A549 treated with Hydrocortisone at 1 μM for 4 hours (cell line): ENCODE measurements at places on chromosomes 6 and 20. TPM values are rescaled to one million over a fixed set of nuclear protein-coding genes. Genes with fewer than 3 reads are reported as not detected.

Gene IL17A
- not detected in 5 replicates for total RNA-seq

Gene SLC12A5
- total RNA-seq = 8.8 to 17.1 TPM (median 13.6 TPM) in 5 replicates

Gene TSPO2
- total RNA-seq = 0.15 TPM in 1 of 5 replicates, not detected in the others

Gene HNF4A
- total RNA-seq = 15.4 to 20.8 TPM (median 18.8 TPM) in 5 replicates

Gene C6orf141
- 7.8 to 10.1 TPM (median 9.2 TPM) in 5 replicates for total RNA-seq

Gene LHFPL5
- 0.09 to 0.15 TPM (median 0.12 TPM) in 3 of 5 replicates, not detected in the others for total RNA-seq

Gene VWA7
- 1.1 to 1.7 TPM (median 1.5 TPM) in 5 replicates for total RNA-seq

Gene CALHM5
- 0.03 to 0.09 TPM (median 0.06 TPM) in 5 replicates for total RNA-seq

Gene TMEM63B
- 13.6 to 15.7 TPM (median 15.6 TPM) in 5 replicates for total RNA-seq

Gene NOTCH4
- total RNA-seq = 0.57 to 0.80 TPM (median 0.75 TPM) in 5 replicates

Gene OXT
- not detected in 5 replicates for total RNA-seq

Gene FAM50B
- 4.9 to 6.3 TPM (median 6.0 TPM) in 5 replicates for total RNA-seq

Gene UBE2V1
- 102 to 135 TPM (median 107 TPM) in 5 replicates for total RNA-seq

Gene SERPINB6
- total RNA-seq = 130 to 138 TPM (median 133 TPM) in 5 replicates

Gene CALHM6
- total RNA-seq = not detected in 5 replicates

Gene POPDC3
- 21.9 to 23.9 TPM (median 23.1 TPM) in 5 replicates for total RNA-seq

Gene NUDT3
- 5.6 to 8.8 TPM (median 6.1 TPM) in 5 replicates for total RNA-seq

Gene GPLD1
- 0.71 to 1.4 TPM (median 1.1 TPM) in 5 replicates for total RNA-seq

Gene TMEM74B
- total RNA-seq = 2.5 to 4.5 TPM (median 3.4 TPM) in 5 replicates

Gene LY6G6C
- 0.13 to 0.18 TPM in 2 of 5 replicates, not detected in the others for total RNA-seq

Gene LTB
- 0.29 to 0.47 TPM (median 0.38 TPM) in 5 replicates for total RNA-seq

Gene CASS4
- total RNA-seq = 0.02 to 0.12 TPM in 2 of 5 replicates, not detected in the others

Gene FAM209B
- total RNA-seq = 0.32 to 0.92 TPM (median 0.60 TPM) in 4 of 5 replicates, not detected in the other

Gene AGER
- 1.2 to 2.3 TPM (median 1.6 TPM) in 5 replicates for total RNA-seq

Gene PDE10A
- 22.9 to 29.3 TPM (median 26.3 TPM) in 5 replicates for total RNA-seq

Gene TINAG
- not detected in 5 replicates for total RNA-seq

Gene ME1
- total RNA-seq = 35.4 to 44.0 TPM (median 38.4 TPM) in 5 replicates

Gene SNAI1
- 8.0 to 13.1 TPM (median 11.1 TPM) in 5 replicates for total RNA-seq

Gene ALDH8A1
- total RNA-seq = 0.06 to 0.22 TPM (median 0.10 TPM) in 5 replicates

Gene BTN1A1
- not detected in 5 replicates for total RNA-seq

Gene EMILIN3
- 0.40 to 0.54 TPM (median 0.44 TPM) in 5 replicates for total RNA-seq

Gene ZC3H12D
- 0.03 to 0.12 TPM (median 0.06 TPM) in 4 of 5 replicates, not detected in the other for total RNA-seq

Gene TMEM244
- not detected in 5 replicates for total RNA-seq

Gene SUMO4
- not detected in 5 replicates for total RNA-seq

Gene TCP1
- total RNA-seq = 212 to 282 TPM (median 226 TPM) in 5 replicates

Gene SNAP25
- 13.5 to 19.1 TPM (median 17.8 TPM) in 5 replicates for total RNA-seq

Gene GGT7
- 7.0 to 8.4 TPM (median 7.5 TPM) in 5 replicates for total RNA-seq

Gene TFAP2C
- total RNA-seq = 11.2 to 14.7 TPM (median 13.3 TPM) in 5 replicates

Gene EYS
- 0.02 to 0.25 TPM (median 0.08 TPM) in 3 of 5 replicates, not detected in the others for total RNA-seq

Gene SIRPA
- 20.8 to 26.4 TPM (median 22.9 TPM) in 5 replicates for total RNA-seq

Gene ZC2HC1B
- not detected in 5 replicates for total RNA-seq

Gene RAD21L1
- total RNA-seq = not detected in 5 replicates

Gene CTAGE9
- not detected in 5 replicates for total RNA-seq

Gene SS18L1
- 8.1 to 9.5 TPM (median 9.0 TPM) in 5 replicates for total RNA-seq
